ENCODE measurements at places on chromosomes 2 and 18.

DNA sequence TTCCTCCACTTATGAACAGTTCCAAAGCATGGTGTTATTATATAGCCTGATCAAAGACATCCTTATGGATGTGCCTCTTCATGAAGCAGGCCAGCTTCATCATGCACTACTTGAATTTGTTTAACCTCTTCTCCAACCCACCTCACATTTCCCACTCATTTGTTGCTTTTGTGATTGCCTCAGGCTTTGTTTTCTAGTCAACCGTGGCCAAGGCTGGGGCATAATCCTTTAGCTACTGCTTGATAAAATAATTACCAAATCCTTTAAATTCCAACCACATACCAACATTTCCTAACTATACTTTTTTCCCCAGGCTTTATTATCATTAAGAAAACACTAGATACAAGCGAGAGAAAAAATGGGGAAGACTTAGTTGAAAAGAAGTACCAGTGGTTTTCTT lies 39.6 kb upstream of the SCN1A start:
- no peak for DNase-seq

DNA sequence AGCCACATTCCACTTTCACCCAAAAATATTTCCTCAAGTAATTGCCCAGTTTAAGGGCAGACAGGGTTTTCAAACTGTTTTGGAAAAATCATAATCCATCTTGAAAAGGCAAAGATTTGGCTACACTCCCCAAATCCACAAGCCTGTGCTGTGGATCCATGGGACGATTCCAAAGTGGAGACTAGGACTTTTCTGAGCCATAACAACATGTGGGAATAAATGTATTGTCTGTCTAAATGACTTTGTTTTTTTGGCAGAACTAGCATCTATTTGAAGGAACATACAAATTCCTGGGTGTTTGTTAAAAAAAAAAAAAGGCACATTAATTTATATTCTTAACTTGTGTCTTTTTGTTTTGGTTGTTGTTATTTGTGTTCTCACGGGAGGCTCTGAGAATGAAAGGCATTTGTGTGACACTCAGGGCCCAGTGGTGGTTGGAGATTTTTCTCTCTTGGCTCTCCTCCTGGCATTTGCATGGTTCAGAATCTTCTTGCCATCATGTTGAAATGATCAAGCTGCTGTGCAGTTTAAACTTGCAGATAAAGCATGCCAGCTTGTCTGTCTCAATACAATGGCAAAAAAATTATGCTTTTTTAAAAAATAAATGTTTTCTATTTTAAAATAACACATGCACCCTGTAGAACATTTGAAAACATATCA lies 277.4 kb downstream of the EN1 start:
- DNase-seq, result no peak

DNA sequence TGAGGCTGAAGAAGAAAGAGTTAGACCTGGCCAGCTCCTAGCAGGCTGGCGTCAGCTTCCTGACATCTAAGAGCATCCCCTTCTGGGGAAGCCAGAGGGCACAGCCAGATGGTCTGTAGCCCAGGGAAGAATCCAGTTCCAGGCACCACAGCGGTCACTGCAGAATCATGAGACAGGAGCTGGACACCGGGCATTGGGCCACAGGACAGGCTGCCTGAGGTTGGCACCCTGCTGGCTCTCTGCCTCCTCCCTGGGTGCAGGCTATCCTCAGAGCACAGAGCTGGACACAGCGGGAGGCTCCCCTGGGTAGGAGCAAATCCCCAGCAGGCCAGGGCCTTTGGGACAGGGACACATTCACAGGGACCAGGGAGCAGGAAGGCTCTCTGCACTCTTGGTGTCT lies 19.8 kb upstream of the ATOH8 start:
- no peak for DNase-seq

GRCh38 chr2:17719562-17720371 lies 33.8 kb downstream of the SMC6 start:
- DNase-seq, result peak; percentile 13

- no peak for DNase-seq
These were observed 57.6 kb downstream of the CRIM1 start for GRCh38 chr2:36413218-36413617.

DNA sequence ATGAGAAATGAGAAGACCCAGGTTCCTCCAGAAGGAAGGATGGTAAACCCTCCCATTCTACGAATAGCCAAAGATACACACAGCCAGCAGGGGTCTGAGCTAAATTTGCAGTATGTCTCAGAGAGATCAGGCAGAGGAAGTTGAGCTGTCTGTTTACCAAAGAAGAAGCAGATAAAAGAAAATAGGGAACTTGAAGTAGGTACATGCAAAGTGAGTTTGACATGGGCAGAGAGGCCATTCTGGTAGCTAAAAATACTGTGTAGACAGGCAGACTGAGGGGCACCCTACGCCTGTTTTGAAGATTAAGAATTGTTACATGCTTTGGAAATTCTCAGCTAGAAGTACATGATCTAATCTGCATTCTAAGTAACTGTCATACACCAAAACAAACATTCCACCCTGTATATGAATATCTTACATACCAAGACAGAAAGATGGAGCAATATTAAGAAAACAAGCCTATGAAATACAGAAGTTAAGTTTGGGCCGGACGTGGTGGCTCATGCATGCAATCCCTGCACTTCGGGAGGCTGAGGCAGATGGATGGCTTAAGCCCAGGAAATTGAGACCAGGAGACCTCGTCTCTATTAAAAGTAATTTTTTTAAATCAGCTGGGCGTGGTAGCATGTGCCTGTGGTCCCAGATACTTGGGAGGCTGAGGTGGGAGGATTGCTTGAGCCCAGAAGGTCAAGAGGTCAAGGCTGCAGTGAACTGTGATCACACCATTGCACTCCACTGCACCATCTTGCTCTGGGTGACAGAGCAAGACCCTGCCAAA lies 157.9 kb downstream of the ANKRD44 start:
- no peak for DNase-seq

DNA sequence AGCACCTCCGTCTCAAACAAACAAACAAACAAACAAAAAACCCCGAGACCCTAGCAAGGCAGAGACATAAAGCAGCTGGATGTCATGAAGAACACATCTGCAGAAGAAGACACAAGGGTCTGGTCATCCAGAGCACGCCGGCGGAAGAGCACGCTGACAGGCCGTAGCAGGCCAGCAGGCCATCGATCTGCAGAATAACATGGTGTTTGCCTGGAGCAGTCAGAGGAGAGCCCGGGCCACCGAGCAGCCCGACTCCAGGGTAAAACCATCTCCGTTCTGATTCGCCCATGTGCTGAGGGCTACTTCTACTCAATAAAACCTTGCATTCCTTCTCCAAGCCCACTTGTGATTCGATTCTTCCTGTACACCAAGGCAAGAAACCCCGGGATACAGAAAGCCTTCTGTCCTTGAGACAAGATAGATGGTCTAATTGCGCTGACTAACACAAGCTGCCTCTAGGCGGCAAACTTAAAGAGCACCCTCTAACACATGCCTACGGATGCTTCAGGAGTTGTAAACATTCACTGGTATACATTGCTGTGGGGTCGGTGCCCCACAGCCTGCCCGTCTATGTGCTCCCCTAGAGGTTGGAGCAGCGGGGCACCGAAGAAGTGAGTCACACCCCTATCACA lies 549.8 kb upstream of the NRXN1 start:
- no peak for DNase-seq

DNA sequence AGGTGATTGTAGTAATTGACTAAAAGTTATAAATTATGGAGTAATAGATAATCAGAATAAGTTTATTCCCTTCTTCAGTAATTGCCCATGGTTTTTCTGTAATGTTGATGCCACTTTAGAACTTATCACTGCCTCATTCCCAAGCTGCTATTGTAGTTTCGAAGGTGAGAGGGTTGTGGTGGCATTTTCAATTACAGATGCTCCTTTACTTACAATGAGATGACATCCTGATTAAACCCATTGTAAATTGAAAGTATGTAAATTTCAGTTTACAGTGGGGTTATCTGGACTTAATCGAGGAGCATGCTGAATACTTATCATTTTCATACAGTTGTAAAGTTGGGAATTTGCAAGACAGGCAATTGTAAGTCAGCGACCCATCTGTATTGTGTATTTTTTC lies 2.9 kb downstream of the NDUFV2 start:
- DNase-seq, result no peak

- DNase-seq, result no peak
These were observed 209.0 kb downstream of the EN1 start for GRCh38 chr2:118638453-118638852.

DNA sequence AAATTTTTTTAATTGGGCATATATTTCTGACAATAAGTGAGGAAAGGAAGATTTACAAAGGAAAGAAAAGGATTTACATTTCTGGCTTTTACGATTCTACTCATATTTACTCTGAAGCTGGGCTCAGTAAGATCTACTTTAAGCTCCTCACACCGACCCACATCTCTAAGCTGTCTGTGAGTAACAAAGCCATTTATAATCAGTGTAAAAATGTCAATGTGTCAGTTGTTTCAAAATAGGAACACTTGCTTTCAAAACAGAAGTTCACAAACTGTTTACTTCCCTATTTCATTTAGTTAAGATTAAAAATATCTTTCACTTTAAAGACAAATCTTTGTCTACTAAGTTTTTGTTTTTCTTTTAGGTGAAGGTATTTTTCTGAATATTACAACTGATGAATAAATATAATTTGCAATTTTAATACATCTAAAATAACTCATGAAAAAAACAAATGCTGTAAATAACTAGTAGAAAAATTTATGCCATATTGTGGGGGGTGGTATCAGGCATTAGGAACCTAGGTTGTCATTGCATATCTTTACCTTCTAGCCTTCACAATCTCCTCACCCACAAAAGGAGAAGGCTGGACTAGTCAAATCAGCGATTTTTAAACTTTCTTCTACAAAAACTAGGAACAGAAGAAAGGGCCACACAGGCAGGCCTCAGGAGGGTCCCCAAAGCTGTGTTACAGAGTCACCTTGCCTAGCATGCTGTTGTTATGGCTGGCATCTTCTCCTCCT lies 64.5 kb downstream of the TMEM131 start:
- no peak for DNase-seq

GRCh38 chr2:86413296-86414094 lies 27.7 kb upstream of the KDM3A start:
- no peak for DNase-seq

DNA sequence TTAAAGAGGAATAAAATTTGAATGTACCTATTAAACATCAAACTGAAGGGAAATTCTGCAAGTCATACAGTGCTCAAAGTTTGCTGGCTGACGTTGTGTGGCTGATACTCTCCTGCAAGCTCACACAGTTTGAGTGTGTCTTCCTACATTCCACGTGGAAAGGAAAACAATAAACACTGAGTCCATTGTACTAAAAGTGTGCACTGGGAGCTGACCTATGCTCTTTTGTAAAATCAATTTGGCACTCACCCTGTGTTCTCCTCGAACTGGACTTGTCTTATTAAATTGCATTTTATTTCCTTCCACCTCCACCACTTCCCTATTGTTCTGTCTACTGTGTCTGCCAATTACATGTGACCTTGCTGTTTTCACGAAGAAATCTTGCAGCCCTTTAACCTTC lies 458.0 kb downstream of the CPS1 start:
- DNase-seq, result no peak

GRCh38 chr2:59395119-59395518 lies 1154.0 kb upstream of the FANCL start:
- DNase-seq, result no peak

DNA sequence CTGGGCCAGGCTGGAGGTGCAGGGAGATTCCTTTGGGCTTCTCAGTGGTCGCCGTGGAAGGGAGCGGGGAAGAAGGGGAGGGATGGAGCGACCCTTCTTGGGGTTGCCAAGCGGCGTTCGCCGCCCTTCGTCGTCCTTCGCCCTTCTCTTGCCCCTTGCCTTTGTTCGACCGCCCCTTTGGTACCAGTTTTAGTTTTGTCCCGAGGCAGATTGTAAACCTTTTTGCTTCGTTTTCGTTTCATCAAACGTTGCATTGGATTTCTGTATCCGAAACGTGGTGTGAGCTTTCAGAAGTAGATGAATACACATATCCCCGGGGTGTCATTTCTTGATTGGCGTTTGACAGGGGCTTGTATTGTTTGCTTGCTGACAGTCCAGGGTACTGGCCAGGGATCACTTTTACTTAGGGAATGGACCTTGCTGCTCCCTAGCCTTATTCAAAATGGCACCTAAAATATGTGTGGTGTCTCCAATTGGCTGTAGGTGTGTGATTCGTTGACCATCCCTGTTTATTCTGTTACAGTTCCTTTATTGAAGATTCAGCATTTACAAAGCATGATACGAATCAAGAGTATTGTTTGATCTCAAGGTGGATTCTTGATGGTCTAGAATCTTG lies 788 bp downstream of the USP14 start:
- DNase-seq, result peak; percentile 5

- no peak for DNase-seq
These were observed 266.5 kb downstream of the NEDD4L start for GRCh38 chr18:58310517-58310916.

DNA sequence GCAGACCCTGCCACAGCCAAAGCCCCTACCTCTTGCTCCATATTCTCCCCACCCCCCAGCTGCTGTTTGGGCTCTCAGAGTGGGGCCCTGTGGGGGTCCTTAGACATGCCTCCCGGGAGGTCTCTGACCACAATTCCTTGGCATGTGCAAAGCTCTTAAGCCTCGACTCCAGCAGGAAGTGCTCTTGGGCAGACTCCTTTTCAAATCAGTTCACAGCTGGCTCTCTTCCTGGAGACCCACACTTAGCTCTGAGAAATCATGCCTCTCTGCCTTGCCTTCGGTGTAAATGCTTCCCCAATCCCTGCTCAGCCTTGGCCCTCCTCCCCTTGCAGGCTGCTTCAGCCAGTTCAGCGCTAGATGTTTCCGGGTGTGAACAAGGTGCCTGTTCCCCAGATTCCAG lies 46.9 kb downstream of the NGEF start:
- DNase-seq, result no peak

DNA sequence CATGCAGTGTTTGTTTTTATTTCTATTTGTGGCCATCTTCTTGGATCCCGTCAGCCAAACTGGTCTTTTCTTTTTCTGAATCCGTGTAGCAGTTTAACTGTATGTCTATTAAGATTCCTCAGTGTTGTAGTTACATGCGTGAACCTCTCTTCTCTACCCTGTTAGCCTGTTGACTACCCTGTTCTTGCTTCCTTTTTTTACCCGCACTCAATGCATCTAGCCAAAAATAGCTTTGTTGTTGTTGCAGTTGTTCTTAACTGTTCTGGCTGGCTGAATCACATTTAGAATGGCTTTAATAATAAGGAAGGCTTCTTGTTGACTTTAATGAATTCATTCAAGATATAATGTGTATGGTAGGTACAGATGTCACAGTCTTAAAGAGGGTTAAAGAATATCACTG lies 137.1 kb downstream of the LCLAT1 start:
- DNase-seq, result peak; percentile 5

- DNase-seq, result no peak
These were observed 62.1 kb downstream of the EMILIN2 start for GRCh38 chr18:2908946-2909335.

DNA sequence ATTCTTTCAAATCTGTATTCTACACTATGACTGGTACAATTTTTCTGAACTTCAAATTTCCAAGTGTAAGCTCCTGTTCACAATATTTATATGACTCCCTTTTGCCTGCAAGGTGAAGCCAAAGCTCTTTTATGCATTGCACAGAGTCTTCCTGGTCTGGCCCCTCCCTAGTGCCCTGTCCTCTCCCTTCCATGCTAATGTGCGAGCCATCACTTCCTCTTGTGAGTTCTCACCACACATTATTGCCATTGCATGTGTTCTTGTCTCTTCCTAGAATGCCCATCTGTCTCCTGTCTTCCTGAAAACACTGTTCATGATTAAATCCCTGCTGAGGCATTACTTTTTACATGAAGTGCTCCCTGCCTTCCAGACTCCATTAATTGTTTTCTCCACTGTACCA lies 169.9 kb downstream of the MC4R start:
- no peak for DNase-seq

GRCh38 chr2:222627764-222628163 lies 28.1 kb downstream of the FARSB start:
- no peak for DNase-seq

Data from GM19239 (cell line).